ENCODE measurements at places on chromosomes 4 and X.

DNA sequence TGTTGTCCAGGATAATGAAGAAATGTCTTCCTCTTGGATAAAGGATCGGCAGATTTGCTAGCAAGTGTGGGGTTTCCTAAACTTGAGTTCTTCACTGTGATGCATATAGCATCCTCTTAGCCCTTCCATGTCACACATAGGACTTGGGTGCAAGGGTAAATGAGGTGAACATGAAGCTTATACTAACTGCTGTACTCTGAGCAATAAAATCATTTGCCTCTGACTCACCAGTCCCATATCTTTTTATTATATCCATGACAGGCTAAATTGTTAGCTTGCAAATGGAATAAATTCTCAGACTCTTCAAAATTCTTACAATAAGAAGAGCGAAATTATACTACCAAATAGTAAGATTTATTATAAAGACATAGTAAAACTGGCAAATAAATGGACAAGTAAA, 14.7 kb upstream of the TBC1D1 start:
- DNase-seq = no peak

DNA sequence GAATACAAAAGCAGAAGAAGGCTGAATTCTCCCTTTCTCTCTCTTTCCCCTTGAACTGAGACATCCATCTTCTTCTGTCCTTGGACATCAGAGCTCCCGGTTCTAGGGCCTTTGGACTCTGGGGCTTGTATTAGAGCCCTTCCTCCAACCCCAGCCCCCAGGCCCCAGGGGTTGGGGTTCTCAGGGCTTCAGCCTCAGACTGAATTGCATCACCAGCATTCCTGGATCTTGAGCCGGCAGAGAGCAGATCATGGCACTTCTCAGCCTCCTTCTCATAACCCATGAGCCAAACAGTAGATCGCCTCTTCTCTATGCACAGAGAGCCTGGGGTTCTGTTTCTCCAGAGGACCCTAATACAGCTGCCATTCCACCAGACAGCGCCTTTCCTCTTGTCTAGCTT, 25.3 kb upstream of the CLDN24 start:
- no peak for DNase-seq

DNA sequence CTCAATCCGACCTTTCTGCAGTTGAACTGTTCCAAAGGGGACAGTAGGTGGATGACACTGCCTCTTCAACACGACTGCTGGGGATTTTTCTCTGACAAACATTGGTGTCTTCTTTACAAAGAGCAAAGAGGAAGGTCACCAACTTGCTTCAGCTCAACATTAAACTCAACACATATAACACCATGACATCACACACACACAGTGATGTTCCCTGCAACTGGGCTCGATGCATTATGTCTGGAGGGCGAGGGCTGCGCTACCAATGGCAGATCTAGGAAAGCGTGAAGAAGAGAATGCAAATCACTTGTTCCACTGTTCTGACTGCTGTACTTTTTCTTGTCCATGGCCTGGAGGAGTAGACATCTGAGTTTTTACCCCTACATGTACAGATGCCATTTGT, 385.9 kb downstream of the UNC5C start:
- no peak for DNase-seq

- DNase-seq = no peak
Measured at GRCh38 chr4:82951196-82951595, 50.7 kb downstream of the THAP9 start.

- DNase-seq = no peak
Measured at GRCh38 chr4:82900066-82900410, 497 bp upstream of the THAP9 start.

GRCh38 chr4:35105486-35105885, 1138.8 kb downstream of the ARAP2 start:
- peak; percentile 38 for DNase-seq

DNA sequence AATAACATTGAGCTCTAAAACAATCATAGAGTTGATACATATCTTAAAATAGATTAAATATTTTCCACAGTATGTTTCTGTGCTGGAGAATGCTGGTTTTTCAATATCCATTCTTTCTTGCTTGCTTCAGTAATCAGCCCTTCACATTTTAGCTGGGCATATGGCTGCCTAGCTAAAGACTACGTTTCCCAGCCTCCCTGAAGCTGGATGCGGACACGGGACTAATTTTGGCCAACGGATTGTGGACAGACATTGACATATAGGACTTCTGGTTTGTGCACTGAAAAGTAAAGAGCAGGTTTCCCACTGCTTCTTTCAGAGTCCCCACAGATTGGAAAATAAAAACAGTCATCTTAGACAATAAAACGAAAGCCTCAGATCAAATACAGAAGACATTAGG, 97.3 kb downstream of the COL25A1 start:
- no peak for DNase-seq

- no peak for DNase-seq
Measured at GRCh38 chrX:155009994-155010472, 12.5 kb downstream of the F8 start.

DNA sequence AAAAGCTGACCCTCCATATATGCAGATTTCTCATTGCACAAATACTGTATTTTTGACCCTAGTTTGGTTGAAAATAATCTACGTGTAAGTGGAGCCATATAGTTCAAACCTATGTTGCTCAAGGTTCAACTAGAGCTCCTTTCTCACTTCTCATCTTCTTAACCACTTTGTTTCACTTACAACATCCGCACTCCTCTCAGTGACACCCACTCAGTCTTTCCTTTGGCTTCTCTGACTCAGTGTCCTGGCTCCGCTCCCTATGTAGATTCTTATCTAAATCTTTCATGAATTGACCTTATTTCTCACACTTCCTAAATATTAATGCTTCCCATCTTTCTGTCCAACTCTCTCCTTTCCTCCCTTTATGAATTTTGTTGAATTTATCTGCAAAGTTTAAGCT, 32.9 kb upstream of the DKK2 start:
- no peak for DNase-seq

DNA sequence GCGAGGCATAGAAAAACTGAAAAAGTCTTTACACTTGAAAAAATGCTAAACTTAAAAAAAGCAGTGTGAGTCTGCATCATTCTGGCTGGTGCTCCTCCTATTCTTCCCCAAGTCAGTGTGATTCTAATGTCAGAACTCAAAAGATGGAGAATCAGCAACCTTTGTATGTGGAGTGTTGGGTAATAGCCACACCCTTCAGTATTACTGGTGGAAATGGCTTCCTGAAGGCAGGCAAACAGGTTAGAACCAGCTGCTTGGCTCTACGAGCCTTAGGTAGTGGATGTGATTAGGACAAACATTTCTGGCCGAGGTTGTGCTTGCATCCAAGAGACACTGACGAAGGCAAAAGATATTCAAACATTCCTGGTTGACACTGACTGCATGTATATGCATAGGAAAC, 353.4 kb upstream of the TACR3 start:
- DNase-seq = no peak

DNA sequence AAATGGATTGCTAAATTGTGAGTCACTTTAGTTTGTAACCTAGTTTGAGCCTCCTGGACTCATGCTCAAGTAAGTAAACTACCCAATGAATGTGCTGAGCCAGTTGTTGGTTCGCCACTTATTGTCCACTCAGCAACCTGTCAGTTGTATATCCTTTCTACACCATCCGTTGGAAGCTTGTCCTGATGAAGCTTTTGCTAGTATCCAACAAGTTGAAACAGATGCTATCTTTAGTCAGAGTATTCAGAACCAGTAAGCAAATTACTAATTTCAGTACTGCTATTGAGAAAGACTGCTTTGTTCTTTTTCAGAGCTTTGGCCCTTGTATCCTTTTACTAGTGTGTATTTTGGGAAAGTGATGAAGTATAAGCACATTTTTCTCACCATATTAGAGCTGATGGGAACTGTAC, 4.3 kb upstream of the NAA15 start:
- no peak for DNase-seq

DNA sequence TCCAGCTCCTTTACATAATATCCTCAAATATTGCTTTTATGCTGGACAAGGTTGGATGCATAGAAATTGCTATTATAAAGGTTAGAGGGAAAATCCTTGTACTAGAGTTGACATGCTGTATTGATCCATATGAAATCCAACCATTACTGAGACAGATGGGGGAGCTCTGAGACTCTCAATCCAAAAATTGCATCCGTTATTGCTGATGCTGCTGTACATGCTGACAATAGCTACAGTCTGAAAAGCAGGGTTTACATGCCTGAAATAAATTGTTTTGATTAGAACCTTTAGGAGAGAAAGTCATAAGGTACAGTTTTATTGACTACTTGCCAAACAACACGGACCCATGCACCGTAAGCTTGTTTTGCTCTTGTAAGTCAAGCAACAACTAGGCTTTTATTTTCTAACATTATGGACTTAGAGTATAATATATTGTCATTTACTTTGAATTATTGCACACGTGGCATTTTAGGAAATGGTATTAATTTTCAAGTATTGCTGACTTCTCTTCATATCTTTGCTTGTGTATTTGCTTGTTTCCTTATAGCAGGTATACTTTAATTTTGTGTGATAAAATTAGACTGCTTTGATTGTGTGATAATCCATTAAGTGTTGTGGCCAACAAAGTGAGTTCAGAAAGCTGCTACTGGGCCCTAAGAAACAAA, 1365.2 kb downstream of the STIM2 start:
- no peak for DNase-seq

GRCh38 chrX:19121466-19121865, 802 bp downstream of the ADGRG2 start:
- no peak for DNase-seq

GRCh38 chrX:106404512-106404911, 207.3 kb upstream of the RADX start:
- no peak for DNase-seq

GRCh38 chrX:68261060-68261672, 172.1 kb downstream of the OPHN1 start:
- no peak for DNase-seq

- peak; percentile 83 for DNase-seq
Measured at GRCh38 chrX:123961268-123962005, at the start of gene STAG2. Gene STAG2 (plus strand): TSS chrX:123961706. CDS start chrX:124022628, 60,922 bp downstream.

- DNase-seq = no peak
Measured at GRCh38 chrX:129843209-129843458, 552 bp downstream of the ZDHHC9 start.

DNA sequence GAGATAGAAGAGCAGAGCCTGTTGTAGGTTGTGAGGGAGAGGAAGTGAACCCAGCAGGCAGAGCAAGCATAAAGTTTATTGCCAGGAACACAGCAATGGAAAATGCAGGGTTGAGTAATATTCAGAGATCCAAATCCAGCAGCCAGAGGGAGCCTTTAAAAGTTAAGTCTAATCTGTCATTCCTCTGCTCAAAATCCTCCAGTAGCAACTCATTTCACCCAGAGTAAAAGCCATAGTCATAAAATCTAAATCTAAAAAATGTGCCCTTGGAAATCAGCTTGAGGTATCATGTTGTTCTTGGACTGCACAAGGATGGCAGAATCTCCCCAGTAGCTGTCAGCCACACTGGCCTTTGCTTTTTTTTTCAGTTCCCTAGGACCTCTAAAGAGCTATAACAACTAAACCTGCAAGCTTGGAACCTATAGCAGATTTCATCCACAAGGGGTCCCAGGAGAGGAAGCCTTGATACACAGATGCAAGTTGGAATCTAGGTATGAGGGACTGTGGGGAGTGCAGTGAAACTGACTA, 62.9 kb upstream of the FRAS1 start:
- DNase-seq = no peak

- DNase-seq = no peak
Measured at GRCh38 chr4:68917016-68917415, 34.6 kb downstream of the UGT2A3 start.

DNA sequence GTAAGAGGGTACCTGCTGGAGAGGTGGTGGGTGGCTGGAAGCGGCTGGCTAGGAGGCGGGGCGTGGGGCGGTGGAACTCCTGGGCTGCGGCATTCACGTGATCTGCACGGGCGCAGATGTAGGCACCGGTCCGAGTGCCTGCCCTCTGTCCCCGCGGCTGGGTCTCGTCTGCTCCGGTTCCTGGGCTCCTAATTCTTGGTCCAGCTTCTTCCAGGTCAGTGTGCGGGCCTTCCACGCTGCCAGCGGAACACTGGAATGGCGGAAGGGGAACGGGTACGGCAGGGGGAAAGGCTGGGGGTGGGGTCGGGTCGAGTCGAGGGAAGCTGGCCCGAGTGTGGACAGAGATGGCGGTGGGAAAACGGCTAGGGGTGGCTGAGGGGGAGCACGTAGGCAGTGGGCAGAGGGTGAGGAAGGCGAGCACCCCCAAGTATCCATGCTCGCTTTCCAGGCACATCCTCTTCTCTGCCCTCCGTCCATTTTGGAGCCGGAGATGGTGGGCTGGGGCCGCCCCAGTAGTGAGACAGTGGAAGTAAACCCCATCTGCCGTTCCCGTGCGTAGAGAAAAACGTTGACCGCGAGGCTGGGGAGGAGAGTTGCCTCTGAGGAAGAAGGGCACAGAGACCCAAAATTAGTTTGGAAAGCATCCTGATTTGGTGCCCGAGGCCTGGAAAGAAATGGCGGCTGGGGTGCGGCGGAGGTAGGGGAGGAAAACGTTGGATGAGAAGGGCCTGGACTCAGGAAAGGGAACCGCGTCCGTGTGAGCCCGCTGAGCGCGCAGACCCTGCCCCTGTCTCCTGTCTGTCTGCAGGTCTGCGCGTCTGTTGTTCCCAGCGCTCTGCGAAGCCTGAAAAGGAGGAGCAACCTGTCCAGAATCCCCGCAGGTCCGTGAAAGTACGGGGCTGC, at the start of gene TCEAL4:
Gene TCEAL4 (plus strand): TSS at position 105 of the 903 bp plus-strand sequence. CDS start 1,161 bp downstream, outside the sequence.
- DNase-seq = peak; percentile 42

- DNase-seq = no peak
Measured at GRCh38 chrX:121755541-121755940, 708.1 kb downstream of the GLUD2 start.

- DNase-seq = no peak
Measured at GRCh38 chr4:64781737-64782326, 372.6 kb upstream of the TECRL start.

DNA sequence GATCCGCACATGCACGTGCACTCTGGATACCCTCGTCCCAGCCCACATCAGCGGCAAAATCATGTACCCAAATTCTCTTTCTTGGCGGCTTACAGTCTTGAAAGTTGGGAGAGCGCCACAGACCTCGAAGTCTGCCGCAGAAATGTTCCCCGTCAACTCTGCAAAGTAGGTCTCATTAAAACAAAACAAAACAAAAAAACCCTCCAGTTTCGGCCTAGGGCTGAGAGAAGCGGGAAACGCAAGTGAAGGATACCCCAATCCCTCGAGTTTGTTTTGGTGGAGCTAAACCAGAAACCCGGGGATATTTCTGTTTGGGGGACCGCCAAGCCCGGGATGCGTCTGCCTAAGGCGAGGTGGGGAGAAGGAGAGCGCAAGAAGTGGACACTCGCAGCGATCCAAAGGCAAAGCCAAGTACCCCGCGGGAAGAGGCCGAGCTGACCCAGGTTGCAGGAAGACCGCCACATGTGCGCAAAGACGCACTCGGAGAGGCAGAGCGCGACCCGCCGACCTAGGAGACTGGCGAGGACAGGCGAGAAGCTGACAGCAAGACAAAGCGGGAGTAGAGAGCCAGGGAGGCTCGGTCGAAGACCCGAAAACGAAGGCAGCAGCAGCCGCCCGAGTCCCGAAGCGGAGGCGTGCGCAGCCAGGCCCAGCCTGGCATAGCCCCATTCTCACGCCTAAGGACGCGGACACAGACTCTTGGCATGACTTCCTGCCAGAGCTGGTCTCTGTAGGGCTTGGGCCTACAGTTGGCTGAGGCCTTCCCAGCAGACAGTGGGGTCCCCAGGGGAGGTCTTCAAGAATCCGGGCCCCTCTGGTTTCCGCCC, 49.6 kb upstream of the BCOR start:
- no peak for DNase-seq

- no peak for DNase-seq
Measured at GRCh38 chr4:36919721-36920120, 324.8 kb upstream of the NWD2 start.

All from NCI-H2107 (cell line).